Epithelial cell of prostate (primary cell): ENCODE measurements at places on chromosomes 2 and 18.

GRCh38 chr2:179417436-179417949 is 152.9 kb upstream of the SESTD1 start:
- DNase-seq = no peak

DNA sequence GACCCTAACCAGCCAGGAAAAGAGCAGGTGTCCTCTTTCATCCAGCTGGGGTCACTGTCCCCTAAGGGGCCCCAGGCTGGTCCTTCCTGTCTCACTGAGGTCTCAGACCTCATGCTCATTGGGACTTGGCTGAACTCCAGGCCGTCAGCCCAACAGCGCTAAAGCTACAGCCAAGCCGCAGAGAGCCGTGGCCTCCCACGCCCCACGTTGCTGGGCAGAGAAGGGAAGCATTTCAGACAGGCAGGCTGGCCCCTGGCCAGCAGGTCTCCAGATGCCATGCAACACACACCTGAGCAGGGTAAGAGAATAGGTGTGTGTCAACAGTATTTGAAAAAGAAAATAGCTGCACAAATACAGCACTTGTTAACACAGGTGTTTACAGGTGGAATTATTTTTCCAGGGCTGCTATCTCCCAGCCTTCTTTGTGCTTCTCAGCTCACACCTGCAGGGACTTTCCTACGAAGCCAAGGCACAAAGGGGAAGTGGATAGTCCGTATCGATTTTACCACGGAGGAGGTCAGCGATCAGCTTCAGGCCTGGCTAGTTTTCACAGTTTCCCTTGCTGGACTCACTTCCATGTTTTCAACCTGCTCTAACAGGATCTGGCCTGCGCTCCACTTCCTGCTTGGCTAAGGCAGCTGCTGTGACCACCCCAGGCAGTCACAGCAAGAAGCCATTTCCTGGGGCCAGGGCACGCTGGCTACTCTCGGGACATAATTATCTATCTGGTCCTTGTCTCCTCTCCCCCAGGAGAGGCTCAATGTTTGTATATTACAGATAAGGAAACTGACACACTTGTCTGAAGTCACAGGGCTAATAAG is 156.1 kb upstream of the ID2 start:
- peak; percentile 22 for DNase-seq

DNA sequence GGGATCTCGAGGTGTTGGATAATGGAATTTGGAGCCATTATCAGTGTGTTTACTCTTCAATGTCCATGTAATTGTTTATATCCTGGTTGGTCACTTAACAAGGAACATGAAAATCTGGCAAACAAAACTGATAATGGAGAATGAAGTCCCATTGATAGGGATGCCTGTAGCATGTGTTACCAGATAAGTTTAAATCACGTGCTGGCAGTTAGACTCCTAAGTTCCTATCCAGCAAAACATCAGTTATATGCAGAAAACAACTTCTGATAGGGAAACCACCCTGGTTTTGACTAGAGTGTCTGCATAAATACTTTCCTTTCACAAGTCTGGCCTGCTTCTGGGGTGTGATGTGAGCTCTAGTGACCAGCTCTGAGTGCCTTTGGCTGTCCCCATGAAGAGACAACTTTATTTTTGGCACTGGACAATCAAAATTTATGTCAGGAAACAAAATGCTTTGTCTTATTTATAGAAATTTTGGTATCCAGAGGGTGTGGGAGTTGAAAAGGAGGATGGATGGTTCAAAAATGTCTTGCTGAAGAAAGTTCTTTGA is 82.0 kb downstream of the FHOD3 start:
- DNase-seq = no peak

DNA sequence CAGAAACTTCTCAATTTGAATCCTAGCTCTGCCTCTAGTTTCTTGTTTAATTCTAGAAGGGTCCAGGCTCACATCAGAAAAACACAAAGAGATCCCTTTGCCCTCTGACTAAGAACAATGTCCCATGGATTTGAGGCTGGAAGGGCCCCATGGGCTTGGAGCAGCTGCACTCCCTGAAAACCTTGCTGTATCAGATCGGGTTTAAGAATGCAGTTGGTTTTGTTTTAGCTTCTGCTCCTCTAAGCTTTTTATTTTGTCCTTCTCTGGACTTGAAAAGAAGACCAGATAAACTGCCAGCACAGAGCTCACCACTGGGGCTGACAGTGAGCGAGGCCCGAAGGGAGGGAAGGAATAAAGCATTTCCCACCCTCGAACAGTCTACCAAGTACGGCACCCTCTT is 69.2 kb upstream of the WIPF1 start:
- no peak for DNase-seq

DNA sequence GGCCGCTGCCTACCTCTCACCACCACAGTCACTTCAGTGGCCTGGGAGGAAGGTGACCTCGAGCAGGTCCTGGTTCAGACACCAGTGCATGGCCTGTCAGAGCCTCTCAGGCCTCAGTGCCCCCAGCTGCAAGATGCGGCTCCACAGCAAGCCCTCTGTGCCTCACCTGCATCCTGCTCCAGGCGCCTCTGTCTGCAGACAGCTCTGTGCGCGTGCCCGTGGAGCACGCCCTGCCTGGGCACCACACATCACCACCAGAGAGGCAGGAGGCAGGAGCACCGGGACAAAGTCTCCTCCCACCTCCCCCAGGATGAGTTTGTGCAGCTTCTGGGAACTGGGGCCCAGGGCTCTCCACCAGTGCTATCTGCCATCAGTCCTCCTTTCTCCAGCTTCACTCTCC is 98.7 kb downstream of the TFCP2L1 start:
- no peak for DNase-seq

DNA sequence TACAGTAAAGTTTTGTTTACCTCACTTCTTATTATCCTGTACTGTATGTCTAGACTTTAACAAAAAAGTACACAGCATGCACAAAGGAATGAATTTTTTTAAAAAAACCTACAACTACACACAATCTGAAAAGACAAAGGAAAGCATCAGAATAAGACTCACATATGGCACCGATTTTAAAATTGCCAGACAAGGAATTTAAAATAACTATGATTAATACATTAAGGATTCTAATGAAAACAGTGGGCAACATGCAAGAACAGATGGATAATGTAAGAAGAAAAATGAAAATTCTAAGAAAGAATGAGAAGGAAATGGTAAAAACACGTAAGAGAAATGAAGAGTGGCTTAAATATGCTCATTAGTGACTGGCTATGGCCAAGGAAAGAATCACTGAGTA is 638.2 kb downstream of the FBXO15 start:
- no peak for DNase-seq

- no peak for DNase-seq
Measured at GRCh38 chr2:120014226-120014980, 1.5 kb downstream of the EPB41L5 start.

DNA sequence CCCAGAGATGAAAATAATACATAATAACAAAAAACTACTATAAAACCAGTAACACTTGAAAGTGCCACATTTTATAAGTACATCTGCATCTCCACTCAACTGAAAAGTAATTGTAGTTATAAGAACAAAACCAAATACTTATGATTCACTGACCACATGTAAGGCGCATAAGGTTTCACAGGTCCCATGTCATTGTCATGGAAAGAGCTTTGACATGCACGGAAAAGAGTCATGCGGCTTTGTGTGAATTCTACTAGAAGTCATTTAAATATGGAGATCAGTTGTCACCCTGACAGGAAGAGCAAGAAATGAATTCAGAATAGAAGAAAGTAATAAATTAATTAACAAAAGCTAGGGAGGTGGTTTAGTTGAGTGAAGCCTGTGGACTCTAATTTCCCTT is 459.1 kb downstream of the CDH2 start:
- DNase-seq = no peak

GRCh38 chr18:45785134-45785533 is 40.3 kb upstream of the SIGLEC15 start:
- no peak for DNase-seq

DNA sequence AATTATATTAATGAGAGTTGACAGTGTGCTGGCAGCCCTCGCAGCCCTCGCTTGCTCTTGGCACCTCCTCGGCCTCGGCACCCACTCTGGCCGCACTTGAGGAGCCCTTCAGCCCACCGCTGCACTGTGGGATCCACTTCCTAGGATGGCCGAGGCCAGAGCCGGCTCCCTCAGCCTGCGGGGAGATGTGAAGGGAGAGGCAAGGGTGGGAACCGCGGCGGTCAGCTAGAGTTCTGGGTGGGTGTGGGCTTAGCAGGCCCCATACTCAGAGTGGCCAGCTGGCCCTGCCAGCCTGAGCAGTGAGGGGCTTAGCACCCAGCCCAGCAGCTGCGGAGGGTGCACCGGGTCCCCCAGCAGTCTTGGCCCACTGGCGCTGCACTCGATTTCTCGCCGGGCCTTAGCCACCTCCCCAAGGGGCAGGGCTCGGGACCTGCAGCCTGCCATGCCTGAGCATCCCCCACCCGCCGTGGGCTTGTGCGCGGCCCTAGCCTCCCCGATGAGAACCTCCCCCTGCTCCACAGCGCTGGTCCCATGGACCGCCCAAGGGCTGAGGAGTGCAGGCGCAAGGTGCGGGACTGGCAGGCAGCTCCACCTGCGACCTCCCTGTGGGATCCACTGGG is 68.2 kb upstream of the LRRTM4 start:
- no peak for DNase-seq

- no peak for DNase-seq
Measured at GRCh38 chr2:178227187-178227586, 32.9 kb downstream of the OSBPL6 start.

DNA sequence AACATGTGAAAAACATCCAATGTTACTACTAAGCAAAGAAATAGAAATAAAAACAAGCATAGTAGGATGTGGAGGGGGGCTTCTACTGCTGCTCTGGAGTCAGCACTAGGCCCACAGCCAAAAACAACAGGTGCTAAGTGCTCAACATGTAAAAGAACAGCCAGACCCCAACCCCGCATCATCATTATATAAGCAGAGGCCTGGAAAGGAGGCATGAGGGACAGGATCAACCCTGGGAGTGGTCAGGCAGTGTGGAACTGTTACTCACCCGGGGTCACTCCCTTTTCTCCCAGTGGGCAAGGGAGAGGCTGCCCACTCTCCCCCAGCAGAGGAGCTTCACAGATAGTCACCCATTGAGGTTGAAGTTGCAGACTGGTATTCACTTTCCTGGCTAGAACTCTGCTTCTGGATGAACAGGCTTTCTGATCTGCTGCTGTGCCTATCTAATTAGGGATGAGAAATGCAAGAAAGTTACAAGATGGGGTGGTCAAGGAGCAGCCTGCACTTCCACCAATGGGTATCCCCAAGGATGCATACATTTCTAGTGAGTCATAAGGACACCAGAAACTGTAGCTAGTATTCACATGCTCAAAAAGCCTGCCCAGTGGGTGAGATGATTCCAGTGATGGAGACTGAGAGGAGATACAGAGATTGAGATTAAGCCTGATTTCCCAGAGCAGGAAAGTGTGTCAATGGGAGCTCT is 480.1 kb upstream of the TCF4 start:
- DNase-seq = peak; percentile 43

- no peak for DNase-seq
Measured at GRCh38 chr2:106342831-106343251, 125.4 kb downstream of the RGPD3 start.

DNA sequence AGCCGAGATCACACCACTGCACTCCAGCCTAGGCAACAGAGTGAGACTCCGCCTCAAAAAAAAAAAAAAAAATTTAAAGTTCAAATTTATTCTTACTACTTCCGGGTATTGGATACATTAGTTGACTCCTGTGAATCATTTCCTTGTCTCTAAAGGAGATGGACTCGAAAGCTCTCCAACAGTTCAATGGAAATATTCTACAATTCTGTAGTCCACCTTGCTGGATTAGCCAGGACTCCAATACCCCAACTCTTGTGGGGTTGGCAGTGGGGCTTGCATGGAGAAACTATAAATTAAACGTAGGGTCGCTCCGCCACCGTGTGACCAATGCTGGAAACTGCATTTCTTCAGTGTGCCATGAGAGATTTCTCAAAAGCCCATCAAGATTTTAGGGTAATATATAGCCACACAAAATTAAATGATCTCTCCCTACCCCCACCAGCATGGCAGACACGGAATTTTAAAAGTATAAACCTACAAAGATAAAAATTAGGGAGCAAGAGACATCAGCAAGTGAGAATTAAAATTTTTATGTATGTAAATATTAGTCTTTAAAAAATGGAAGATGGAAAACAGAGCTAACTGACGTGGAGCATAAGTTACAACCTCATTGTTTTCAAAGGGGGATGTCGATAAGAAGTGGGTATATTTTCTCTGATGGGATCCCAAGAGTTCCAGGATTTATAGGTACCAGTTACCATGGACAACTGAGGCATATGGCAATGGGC is 27.8 kb upstream of the GAREM2 start:
- no peak for DNase-seq

DNA sequence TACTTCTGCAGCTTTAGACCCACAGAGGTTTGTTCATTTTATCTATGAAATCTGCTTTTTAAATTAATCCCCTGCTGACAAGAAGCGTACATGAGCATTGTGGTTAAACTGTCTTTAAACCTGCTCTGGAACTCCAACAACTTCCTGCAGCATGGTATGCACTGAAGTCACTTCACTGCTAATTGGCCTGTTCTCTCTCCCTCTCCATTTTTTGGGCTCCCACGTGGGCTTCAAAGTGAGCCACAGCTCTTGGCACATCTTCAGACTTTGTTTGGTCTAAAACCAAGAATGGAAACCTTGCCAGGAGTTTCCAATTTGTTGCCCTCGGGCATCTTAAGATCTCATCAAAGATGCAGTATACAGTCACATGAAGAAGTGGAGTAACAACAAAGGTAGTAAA is 311.4 kb downstream of the LRRTM1 start:
- no peak for DNase-seq

- no peak for DNase-seq
Measured at GRCh38 chr2:121001641-121002040, 266.0 kb downstream of the GLI2 start.

DNA sequence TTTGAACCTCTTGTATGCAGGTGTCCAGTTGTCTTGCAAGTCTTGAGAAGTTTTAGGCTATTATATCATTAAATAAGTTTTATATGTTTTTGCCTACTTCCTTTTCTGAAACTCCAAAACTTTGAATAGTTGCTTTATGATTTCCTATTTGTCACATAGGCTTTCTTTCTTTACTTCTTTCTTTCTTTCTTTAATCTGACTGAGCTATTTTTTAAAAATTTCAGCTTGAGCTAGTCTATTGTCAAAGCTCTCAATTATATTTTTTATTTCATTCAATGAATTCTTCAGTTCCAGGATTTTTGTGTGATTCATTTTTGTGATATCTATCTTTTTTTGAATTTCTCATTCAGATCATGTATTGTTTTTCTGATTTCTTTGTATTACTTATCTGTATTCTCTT is 102.1 kb upstream of the TMEM178A start:
- no peak for DNase-seq

DNA sequence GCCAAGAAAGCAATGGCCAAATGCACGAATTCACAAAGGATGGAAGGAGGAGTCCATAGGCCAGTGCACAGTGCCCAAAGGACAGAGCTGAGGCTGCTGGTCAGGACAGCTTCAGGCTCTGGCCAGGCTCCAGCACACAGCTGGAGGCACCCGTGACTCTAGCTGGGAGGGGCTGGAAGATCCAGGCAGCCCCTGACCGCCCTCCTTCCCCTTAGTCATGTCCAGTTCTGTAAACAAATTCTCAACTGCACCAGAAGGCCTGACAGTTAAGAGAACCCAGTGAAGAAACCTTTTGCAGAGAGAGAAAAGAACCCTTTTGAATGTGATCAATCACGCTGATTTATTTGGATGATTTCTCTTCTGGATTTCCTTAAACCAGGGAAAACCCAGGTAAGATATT is 7.7 kb upstream of the YWHAQ start:
- no peak for DNase-seq

- no peak for DNase-seq
Measured at GRCh38 chr2:191029280-191029950, 15.4 kb upstream of the STAT1 start.
